Karpas-422 (cell line): ENCODE measurements at places on chromosomes 12 and 14. TPM values are rescaled to one million over a fixed set of nuclear protein-coding genes. Genes with fewer than 3 reads are reported as not detected.

ADAM21 gene
- 0.56 TPM in 1 of 2 replicates, not detected in the other for total RNA-seq

- no peak overlapping the region for H3K27ac ChIP-seq
- DNase-seq: no peak
- H3K27me3 ChIP-seq: no peaks in the 10 kb centered on the region
- no peaks in the 10 kb centered on the region for H3K36me3 ChIP-seq
- no peaks in the 10 kb centered on the region for H3K4me1 ChIP-seq
These were observed 175.7 kb downstream of the NPAS3 start for GRCh38 chr14:33114331-33114730.

- H3K4me3 ChIP-seq: no peak overlapping the region
- H3K36me3 ChIP-seq: no peaks in the 10 kb centered on the region
- DNase-seq: no peak
- H3K27me3 ChIP-seq: no peaks in the 10 kb centered on the region
These were observed 516.5 kb upstream of the MGAT4C start for GRCh38 chr12:86772696-86773095.

GRCh38 chr12:122079532-122080081 lies 1.1 kb downstream of the MLXIP start:
- peaks cover 55% of the 10 kb centered on the region for H3K4me1 ChIP-seq
- H3K27me3 ChIP-seq: no peaks in the 10 kb centered on the region
- peak overlapping the region; percentile 55 for H3K27ac ChIP-seq
- peak; percentile 65 for DNase-seq

DNA sequence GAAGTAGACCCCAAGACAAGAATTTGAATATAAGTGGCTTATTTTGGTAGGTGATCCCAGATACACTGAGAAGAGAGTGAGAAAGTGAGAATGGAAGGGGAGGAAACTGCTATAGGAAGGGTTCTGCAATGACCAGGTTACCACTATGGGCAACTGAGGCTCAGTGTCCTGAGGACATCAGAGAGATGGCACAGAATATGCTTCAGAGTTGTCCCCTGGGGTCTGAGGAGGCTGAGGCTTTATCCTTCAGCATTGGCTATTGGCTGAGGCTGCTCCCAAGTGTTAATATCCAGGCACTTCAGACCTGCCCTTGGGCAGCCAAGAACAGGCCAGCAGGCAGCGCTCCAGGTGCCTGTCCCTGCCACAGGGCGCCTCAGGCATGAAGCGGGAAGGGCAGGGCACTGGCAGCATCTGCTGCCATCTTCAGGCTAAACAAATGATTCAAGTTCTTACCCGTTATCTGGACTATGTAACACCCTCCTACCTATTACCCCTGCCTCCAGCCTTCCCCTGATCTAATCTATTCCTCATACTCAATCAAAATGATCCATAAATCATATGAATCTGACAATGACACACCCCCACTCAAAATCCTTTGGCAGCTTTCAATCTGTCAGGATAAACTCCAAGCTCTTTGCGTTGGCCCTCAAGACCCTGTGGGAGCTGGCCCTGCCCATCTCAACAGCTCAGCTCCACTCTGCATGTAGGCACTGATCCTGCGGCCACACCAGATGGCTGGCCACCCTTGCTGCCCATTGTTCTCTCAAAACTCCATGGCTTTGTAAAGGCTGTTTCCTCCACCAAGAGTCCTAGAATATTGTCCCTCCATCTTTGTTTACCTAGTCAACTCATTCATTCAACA lies 42.4 kb downstream of the CKAP4 start:
- H3K4me1 ChIP-seq: no peaks in the 10 kb centered on the region
- DNase-seq: peak; percentile 53
- no peaks in the 10 kb centered on the region for H3K27me3 ChIP-seq
- no peaks in the 10 kb centered on the region for H3K36me3 ChIP-seq
- H3K4me3 ChIP-seq: no peak overlapping the region
- no peak overlapping the region for H3K27ac ChIP-seq

- H3K36me3 ChIP-seq: no peaks in the 10 kb centered on the region
- no peak overlapping the region for H3K27ac ChIP-seq
- DNase-seq: no peak
- peaks cover 4% of the 10 kb centered on the region; the same call in 1 of the 2 replicates for H3K27me3 ChIP-seq
- peaks cover 4% of the 10 kb centered on the region for H3K4me1 ChIP-seq
These were observed 32.4 kb downstream of the IQSEC3 start for GRCh38 chr12:98924-99352.

DNA sequence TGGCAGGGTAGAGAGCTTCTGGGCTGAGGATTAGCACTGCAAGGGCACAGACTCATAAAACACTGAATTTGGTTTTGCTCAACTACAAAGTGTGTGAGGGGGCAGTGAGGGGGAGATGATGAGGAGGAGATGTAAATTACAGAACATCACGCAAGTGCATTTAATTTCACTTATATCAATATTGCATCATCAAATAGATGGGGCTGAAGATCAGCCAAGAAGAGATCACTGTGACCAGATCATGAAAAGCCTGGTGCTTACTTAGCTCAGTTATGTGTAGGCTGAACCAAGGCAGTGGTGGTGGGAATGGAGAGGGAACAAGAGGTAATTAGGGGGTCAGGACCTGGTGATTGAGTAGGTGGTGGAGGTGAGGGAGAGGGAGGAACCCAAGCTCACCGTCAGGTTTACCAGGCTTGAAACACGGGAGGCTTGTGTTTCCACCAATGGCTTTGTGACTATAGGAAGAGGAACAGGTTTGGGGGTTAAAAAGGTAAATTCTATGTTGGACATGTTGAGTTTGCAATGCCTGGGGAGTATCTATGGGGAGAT lies 11.3 kb downstream of the FOS start:
- no peak for DNase-seq
- H3K27ac ChIP-seq: no peak overlapping the region
- H3K4me1 ChIP-seq: peaks cover 12% of the 10 kb centered on the region
- H3K36me3 ChIP-seq: no peaks in the 10 kb centered on the region
- H3K4me3 ChIP-seq: no peak overlapping the region
- no peaks in the 10 kb centered on the region for H3K27me3 ChIP-seq

- H3K4me1 ChIP-seq: peaks cover 22% of the 10 kb centered on the region
- no peak for DNase-seq
- H3K36me3 ChIP-seq: no peaks in the 10 kb centered on the region
These were observed 215.5 kb downstream of the CRADD start for GRCh38 chr12:93892423-93893268.
